Renal cortical epithelial cell (primary cell): ENCODE measurements at places on chromosomes 4 and X. TPM values are rescaled to one million over a fixed set of nuclear protein-coding genes. Genes with fewer than 3 reads are reported as not detected.

Gene RHOXF2
- total RNA-seq, result not detected in 2 replicates

Gene ARHGEF6
- 1.4 and 6.9 TPM in 2 replicates for total RNA-seq

Gene FSTL5
- total RNA-seq, result 0.05 TPM in 1 of 2 replicates, not detected in the other

Gene CXorf49
- total RNA-seq, result 0.69 TPM in 1 of 2 replicates, not detected in the other

Gene CPZ
- 0.20 TPM in 1 of 2 replicates, not detected in the other for total RNA-seq

Gene MAPK10
- 7.8 and 42.9 TPM in 2 replicates for total RNA-seq

Gene UGT2B17
- 0.70 TPM in 1 of 2 replicates, not detected in the other for total RNA-seq

Gene SUV39H1
- 1.9 and 4.3 TPM in 2 replicates for total RNA-seq

Gene COL4A6
- total RNA-seq, result 1.7 and 4.9 TPM in 2 replicates

Gene HERC5
- total RNA-seq, result 4.9 and 5.7 TPM in 2 replicates

Gene MTTP
- total RNA-seq, result 0.17 TPM in 1 of 2 replicates, not detected in the other

Gene RASGEF1B
- total RNA-seq, result 14.3 and 55.9 TPM in 2 replicates

Gene KLF3
- total RNA-seq, result 17.5 and 30.6 TPM in 2 replicates

Gene SEC24B
- total RNA-seq, result 13.2 and 34.6 TPM in 2 replicates

Gene ADH7
- not detected in 2 replicates for total RNA-seq

Gene HTN3
- total RNA-seq, result not detected in 2 replicates

Gene MXRA5
- 0.17 and 6.0 TPM in 2 replicates for total RNA-seq

Gene MAGEA11
- not detected in 2 replicates for total RNA-seq

Gene DNAAF6
- total RNA-seq, result not detected in 2 replicates

Gene ADGRG2
- 0.15 TPM in 1 of 2 replicates, not detected in the other for total RNA-seq

Gene PDLIM3
- total RNA-seq, result 2.0 and 6.1 TPM in 2 replicates

Gene MAGEC3
- not detected in 2 replicates for total RNA-seq

Gene KLF8
- 2.1 and 9.5 TPM in 2 replicates for total RNA-seq

Gene TBX22
- total RNA-seq, result 0.05 TPM in 1 of 2 replicates, not detected in the other

Gene CFAP299
- total RNA-seq, result 0.25 and 1.6 TPM in 2 replicates

Gene FAT4
- 2.3 and 7.7 TPM in 2 replicates for total RNA-seq

Gene PPEF1
- 0.05 TPM in 1 of 2 replicates, not detected in the other for total RNA-seq
